Neuronal stem cell (in vitro differentiated cells): ENCODE measurements at places on chromosomes 6 and 20.

DNA sequence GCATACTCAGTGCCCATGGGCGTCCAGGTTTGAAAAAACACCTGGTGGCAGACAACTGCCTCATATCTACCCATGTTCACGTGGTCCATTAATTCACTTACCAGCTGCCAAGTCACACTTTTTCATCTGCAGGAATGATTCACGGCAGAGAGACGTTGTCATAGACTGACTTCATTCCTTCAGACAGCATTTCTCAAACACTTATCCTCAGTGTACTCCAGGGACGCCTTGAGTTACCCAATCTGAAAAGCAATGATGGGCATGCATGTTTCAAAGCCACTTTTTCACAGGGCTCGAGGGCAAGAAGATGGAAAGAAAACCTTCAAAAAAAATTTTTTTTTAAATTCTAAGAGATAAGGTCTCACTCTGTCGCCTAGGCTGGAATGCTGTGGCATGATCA is 6.0 kb downstream of the MMP24OS start:
- no peak for DNase-seq

- DNase-seq: no peak
Measured at GRCh38 chr6:146210406-146211083, 181.7 kb downstream of the GRM1 start.

DNA sequence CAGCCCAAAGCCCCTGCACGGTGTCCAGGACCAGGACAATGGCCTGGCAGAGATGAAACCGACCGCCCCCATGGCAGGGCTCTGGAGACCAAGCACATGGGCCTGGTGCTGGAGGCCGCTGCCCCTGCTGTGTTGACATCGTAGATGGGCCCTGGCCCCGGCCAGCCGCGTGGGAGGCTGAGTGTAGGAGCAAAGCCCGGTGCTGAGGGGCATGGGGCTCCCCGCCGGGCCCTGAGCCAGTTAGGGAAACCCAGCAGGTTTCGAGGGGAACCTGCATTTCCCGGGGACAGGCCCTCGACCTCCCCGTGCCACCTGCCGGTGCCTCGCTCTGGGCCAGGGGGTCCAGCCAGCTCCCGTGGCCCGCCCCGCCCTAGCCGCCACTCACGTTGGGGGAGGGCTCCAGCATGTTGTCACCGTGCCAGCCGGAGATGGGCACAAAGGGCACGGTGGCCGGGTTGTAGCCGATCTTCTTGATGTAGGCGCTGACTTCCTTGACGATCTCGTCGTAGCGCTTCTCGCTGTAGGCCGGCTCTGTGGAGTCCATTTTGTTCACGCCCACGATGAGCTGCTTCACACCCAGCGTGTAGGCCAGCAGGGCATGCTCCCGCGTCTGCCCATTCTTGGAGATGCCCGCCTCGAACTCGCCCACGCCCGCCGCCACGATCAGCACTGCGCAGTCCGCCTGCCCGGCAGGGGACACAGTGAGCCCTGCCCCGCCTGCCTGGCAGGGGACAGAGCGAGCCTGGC is 4.3 kb downstream of the EEF1A2 start:
- DNase-seq: no peak

DNA sequence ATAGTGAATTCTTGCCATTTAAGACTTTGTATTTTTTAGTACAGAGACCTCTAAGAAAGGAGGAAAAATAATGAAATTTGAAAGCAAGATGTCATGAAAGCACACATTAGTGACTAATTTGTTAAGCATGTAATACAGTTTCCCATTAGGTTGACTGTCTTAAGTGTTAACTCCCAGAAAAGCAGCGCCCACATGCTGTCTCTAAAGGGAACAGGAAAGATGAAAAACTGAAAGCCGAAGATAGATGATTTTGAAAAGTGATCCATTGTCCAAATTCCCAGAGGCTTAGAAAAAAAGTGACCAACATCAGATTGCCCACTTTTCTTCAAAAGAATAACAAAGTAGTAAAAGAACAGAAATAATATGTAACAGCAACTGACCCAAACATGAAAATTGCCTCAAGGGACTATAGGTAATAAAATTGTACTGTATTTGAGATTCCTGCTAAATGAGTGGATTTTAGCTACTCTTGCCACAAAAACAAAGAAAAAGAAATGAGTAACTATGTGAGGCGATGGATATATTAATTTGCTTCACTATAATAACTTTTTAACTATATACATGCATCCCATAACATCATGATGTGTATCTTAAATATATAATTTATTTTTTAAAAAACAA is 83.2 kb upstream of the OGFRL1 start:
- no peak for DNase-seq

DNA sequence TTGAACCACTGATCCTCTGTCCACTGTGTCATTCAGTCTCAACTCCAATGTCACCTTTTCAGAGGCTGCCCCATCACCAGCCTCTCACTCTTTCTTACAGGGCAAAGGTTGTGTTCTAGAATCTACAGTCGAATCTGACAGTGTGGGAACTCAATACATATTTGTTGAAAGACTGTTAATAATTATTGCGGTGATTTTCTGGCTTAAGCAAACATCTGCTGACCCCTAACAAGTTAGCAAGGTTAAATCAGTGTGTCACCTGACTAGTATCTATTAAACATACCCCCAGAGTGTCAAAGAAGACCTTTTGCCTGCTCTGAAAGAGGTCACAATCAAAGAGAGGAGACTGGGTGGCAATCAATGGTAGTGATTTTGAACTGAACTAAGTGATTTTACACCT is 41.9 kb downstream of the ELOVL2 start:
- no peak for DNase-seq
